ENCODE measurements at places on chromosomes 2 and 18. TPM values are rescaled to one million over a fixed set of nuclear protein-coding genes. Genes with fewer than 3 reads are reported as not detected.

DNA sequence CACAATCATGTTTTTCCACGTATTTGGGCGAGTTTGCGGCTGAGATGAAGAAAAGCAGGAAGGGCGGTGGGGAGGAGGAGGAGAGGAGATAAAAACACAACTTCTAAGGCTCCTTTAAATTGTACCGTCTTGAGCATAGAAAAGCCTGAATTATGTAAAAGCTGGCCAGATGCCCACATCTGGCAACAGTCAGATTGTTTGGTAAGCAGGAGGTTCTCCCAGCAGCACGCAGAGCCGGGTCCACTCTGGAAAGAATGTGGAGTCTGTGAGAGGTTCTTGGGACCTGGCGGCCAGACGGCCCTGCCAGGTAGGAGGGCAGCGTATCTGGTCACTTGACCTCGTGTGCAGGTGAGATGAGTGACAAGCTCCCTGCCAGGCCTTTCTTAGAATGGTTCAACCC lies 215.3 kb upstream of the APCDD1 start:
- no peak for DNase-seq
- no peak overlapping the region for H3K4me3 ChIP-seq
- H3K4me1 ChIP-seq = no peaks in the 10 kb centered on the region

GRCh38 chr2:214808981-214809750 lies at the start of gene BARD1:
Gene BARD1, minus strand, starts transcription at chr2:214809683. Its CDS starts 114 bp downstream, at chr2:214809569.
- peak within 1 kb of the TSS; percentile 86 for H3K27ac ChIP-seq
- peak within 1 kb of the TSS; percentile 67 for H3K4me3 ChIP-seq
- H3K27me3 ChIP-seq = no peaks in the 10 kb centered on the region
- H3K36me3 ChIP-seq = no peaks in the 10 kb centered on the region
- peaks cover 14% of the 10 kb centered on the region for H3K4me1 ChIP-seq
- DNase-seq = peak; percentile 60

DNA sequence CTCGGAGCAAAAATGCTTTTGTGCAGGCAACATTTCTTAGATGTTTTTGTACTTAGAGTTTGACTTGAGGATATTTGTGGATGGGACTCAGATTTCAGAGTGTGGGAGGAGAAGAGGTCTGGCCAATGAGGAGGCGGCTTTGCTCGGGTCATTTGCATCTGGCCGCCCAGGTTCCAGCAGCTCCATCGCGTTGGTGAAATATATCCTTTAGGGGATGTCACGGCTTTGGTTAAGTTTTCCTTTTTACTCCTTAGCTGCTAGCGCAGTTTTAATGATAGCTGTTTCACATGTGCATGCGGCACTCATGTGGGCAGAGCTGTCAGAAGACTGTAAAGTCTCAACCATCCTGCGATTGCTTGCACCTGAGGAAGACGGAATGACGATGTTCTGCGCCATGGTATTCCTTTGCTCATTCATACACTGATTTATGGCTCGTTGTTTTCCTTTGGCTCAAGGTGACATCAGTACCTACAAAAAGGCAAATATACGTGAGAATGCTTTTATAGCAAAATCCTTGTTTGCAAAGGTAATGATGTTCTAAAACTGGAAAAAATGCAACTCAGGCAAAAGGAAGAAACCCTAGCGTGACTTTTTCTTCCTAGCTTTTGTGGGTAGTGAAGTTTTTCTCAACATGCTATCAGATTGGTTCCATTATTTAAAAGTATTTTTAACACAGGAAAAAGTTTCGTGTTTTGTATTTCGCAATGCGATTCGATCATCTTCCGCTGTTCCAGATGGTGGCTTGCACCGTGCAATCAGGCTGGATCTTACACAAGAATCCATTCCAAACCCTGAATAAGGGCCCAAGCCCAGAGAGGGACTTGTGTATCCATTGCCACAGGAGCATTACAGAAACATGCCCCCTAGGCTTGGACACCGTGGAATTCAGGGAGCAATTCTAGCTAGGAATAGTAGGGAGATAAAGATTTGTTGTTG lies 70.5 kb upstream of the ZNF516 start:
- H3K36me3 ChIP-seq = no peaks in the 10 kb centered on the region
- no peaks in the 10 kb centered on the region for H3K27me3 ChIP-seq
- peak; percentile 94 for DNase-seq
- no peak overlapping the region for H3K4me3 ChIP-seq

The CRYGD gene
- polyA plus RNA-seq = not detected

DNA sequence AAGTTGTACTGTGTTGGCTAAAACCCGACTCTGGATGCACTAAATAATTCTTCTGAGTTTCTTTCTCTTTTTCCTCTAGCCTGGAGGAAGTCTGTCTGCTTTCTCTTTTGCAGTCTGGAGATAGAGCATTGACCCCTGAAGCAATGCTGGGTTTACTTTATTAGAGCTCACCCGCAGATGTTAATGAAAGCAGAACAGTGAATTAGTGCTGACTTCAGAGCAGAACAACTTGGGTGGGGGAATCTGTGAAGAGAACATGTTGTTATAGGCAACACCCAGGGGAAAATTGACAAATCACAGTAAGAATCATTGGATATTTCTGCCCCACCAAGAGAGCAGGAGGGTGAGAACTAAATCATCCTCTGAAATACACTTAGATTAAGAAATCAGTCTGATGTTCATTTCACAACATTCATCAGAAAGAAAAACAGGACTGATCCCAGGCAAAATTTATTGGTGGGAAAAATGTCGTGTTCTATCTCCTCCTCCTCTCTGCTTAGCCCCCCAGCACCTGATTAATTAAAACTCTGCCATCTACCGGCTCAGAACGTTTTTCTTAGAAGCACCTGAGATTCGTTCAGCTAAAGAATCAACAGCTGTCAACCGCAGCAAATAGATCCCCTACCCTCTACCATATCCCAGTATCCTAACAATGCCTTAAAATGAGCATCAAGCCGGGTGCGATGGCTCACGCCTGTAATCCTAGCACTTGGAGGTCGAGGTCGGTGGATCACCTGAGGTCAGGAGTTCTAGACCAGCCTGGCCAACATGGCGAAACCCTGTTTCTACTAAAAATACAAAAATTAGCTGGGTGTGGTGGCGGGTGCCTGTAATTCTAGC lies 165.1 kb downstream of the FMNL2 start:
- H3K27ac ChIP-seq = no peak overlapping the region
- no peaks in the 10 kb centered on the region for H3K27me3 ChIP-seq
- DNase-seq = peak; percentile 40
- peaks cover 8% of the 10 kb centered on the region for H3K4me1 ChIP-seq
- no peaks in the 10 kb centered on the region for H3K36me3 ChIP-seq

DNA sequence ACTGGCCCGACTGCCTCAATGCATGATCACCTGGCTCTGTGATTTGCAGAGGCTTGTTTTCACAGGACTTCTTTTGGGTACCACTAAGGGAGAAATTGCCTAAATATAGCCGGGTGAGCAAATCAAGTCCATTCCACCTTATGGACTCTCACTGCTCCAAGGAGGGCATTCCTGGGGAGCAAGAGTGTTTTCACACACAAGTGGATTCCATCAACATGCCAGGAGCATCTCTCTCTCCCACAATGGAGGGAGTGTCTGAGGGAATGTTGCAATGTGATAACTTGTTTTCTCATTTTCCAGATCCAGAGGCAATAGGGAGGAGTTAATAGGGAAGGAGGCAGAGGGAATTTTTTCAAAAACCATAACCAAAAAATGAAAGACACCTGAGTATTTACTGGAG lies 250.7 kb downstream of the SATB2 start:
- no peaks in the 10 kb centered on the region for H3K4me1 ChIP-seq
- H3K27ac ChIP-seq = no peak overlapping the region
- no peak for DNase-seq
- H3K36me3 ChIP-seq = no peaks in the 10 kb centered on the region
- no peaks in the 10 kb centered on the region for H3K27me3 ChIP-seq

DNA sequence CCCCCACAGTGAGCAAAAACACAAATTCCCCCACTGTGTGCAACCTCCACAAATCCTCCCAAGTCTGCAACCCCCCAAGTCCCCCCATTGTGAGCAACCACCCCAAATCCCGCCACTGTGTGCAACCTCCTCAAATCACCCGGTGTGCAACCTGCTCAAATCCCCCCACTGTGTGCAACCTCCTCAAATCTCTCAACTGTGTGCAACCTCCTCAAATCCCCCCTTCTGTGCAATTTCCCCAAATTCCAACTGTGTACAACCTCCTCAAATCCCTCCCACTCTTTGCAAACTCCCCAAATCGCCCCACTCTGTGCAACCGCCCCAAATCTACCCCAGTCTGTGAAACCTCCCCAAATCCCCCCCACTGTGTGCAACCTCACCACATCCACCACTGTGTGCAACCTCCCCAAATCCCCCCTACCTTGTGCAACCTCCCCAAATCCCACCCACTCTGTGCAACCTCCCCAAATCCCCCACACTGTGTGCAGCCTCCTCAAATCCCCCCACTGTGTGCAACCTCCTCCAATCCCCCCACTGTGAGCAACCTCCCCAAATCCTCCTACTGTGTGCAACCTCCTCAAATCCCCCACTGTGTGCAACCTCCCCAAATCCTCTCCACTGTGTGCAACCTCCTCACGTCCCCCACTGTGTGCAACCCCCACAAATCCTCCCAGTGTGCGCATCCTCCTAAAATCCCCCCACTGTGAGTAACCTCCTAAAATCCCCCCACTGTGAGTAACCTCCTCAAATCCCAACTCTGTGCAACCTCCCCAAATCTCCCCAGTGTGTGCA lies 115.2 kb downstream of the TPO start:
- peaks cover 7% of the 10 kb centered on the region for H3K27me3 ChIP-seq
- no peak overlapping the region for H3K4me3 ChIP-seq
- no peaks in the 10 kb centered on the region for H3K36me3 ChIP-seq

DNA sequence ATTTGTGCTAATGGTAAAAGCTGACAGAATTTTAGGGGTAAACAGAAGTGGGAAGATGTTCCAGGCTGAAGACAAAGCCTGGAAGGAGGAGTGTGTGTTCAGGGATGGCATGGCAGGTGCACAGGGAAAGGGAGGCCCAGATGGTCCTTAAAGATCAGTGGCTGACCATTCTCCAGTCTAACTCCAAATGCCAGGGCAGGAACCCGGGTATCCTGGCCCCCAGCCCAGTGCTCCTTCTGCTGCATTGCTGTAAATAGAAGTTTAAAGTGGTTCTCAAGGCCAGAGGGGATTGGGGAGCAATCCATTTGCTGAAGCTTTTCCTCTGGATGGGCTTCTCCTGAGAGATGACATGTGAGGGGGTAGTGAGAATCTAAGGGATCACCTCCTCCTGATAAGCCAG lies 158.6 kb downstream of the CTIF start:
- H3K36me3 ChIP-seq = no peaks in the 10 kb centered on the region
- no peaks in the 10 kb centered on the region for H3K27me3 ChIP-seq
- no peak for DNase-seq

The SCYGR3 gene
- not detected for polyA plus RNA-seq

DNA sequence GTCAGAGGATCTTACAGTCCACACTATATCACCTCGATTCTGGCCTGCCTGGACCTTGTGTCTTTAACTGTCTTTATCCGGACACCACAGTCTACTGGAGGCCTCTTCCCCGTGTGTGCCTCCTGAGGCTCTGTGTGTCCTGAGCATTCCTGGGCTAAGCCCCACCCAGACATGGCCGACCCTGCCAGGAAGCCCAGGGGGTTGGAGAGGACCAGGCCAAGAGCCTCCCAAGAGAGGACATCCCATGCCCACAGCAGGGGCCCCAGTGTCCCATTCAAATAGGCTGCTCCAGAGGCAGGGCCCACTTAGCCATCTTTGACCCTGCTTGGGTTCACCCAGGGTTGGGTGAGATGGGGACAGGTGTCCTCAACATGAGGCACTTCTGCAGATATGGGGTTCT lies 84.7 kb upstream of the OTOS start:
- DNase-seq = no peak
- no peaks in the 10 kb centered on the region for H3K4me1 ChIP-seq
- H3K36me3 ChIP-seq = no peaks in the 10 kb centered on the region
- no peak overlapping the region for H3K27ac ChIP-seq
- no peaks in the 10 kb centered on the region for H3K27me3 ChIP-seq

GRCh38 chr18:11872479-11873136 lies 21.4 kb downstream of the CHMP1B start:
- no peak overlapping the region for H3K4me3 ChIP-seq
- H3K27ac ChIP-seq = peak overlapping the region; percentile 41
- no peaks in the 10 kb centered on the region for H3K4me1 ChIP-seq

DNA sequence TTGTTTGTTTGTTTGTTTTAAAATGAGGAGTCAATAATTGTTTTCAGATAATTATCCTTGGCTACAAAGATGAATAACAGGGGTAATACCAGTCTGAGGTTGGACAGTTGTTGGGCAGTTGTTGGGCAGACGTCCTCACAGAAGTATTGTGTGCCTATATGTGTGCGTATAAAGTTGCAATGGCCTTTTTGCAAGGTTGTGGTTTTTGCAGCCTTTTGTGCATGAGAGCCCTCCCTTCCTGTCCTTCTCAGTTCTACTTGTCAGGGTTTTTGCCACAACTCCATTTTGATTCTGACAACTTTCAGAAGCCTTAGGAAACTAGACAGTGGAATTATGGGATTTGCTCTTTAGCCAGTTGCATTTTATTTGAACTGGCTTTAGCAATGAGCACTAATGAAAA lies 6.0 kb upstream of the STK39 start:
- DNase-seq = no peak
- H3K27me3 ChIP-seq = no peaks in the 10 kb centered on the region
- H3K27ac ChIP-seq = no peak overlapping the region
